ENCODE measurements at places on chromosomes 1 and 21.

GRCh38 chr1:77756052-77756754 lies 3.4 kb downstream of the USP33 start:
- DNase-seq, result no peak

DNA sequence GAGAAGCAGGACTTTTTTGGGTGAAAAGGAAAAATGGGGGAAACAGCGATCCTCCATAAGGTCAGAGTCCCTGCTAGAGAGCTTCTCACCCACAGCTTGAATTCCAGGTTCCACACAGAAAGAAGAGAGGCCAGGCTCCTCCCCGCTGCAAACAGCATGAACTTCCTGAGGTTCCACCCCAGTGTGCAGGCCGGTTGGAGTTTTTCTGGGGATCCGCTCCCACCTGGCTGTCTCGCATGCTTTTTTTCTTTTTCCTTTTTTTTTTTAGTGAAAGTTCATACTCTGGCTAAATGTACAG lies 595.1 kb upstream of the ZP4 start:
- no peak for DNase-seq

GRCh38 chr1:152506899-152507498 lies 3.6 kb upstream of the LCE5A start:
- no peak for DNase-seq

DNA sequence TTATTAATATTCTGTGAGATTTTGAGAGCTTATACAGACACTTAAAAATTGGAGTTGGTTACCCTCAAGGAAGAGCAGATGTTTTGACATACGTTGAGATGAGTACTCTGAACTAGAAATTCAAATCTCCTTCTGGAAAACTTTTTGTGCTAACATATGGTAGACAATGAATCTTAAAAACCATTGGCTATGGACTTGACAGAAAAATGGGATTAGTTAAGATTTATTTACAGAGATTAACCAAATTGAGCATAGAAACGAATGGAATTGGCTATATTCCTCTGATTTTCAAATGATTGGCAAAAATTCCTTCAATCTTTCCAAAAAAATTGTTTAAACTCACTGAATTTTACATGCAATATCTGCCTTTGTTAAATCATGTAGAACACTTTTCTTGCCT lies 1392.9 kb downstream of the BRINP3 start:
- no peak for DNase-seq

DNA sequence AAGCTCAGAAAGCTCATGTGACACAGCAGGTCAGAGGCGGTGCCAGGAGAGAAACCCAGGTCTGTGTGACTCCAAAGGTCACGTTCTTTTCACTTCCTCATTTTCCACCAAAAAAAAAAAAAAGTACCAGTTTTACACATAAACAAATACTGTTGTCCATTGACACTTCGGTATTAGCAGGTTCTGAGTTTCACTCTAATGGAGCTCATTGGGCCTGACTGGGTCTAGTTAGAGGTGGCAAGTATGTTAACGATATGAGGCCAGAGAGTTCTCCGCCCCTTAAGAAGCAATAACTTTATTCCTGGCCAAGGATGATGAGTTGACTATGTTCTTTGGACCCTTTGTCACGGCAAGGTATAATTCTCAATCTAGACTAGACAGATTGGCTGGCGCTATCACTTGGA lies 30.0 kb upstream of the SDE2 start:
- DNase-seq, result no peak

DNA sequence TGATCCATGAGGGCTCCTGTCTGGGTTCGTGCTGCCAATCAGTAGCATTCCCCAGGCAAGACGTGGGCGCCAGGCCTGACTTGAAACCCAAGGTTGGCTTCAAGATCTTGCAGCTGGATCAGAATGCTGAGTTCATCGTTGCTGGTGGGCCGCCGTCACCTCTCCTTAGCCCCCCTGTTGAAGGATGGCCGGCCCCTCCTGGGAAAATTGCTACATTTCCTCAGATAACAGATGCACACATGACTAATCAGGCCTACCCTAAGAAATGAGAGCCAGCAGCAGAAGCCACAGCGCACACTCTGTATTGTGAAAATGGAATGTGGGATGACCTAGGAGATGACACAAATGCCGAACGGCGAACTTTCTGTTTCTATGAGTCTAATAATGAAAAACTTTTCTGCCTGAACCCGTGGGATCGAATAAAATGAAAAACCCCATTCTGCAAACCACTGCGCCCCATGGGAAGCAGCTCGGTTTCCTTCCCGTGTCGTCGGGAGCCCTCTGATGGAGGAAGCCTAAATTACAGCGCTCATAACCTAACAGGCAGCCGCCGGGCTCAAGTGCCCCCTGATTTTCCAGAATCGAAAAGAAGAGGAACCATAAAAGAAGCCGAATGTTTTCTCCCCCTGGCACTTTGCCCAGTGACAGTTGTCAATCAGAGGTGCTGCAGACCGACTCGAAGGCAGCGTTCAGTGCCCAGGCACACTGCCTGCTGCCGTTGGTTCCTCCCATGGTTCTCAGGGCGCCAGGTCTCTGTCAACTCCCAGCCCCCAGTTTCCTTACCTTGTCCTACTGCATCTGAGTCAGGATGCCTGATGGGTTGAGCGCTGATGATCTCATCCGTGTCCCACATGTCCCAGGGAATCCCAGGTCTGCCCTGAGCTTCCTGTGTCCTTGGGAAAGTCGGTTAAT lies 38.2 kb upstream of the H6PD start:
- DNase-seq, result peak; percentile 78

GRCh38 chr1:115595279-115596079 lies 46.3 kb upstream of the VANGL1 start:
- peak; percentile 87 for DNase-seq

DNA sequence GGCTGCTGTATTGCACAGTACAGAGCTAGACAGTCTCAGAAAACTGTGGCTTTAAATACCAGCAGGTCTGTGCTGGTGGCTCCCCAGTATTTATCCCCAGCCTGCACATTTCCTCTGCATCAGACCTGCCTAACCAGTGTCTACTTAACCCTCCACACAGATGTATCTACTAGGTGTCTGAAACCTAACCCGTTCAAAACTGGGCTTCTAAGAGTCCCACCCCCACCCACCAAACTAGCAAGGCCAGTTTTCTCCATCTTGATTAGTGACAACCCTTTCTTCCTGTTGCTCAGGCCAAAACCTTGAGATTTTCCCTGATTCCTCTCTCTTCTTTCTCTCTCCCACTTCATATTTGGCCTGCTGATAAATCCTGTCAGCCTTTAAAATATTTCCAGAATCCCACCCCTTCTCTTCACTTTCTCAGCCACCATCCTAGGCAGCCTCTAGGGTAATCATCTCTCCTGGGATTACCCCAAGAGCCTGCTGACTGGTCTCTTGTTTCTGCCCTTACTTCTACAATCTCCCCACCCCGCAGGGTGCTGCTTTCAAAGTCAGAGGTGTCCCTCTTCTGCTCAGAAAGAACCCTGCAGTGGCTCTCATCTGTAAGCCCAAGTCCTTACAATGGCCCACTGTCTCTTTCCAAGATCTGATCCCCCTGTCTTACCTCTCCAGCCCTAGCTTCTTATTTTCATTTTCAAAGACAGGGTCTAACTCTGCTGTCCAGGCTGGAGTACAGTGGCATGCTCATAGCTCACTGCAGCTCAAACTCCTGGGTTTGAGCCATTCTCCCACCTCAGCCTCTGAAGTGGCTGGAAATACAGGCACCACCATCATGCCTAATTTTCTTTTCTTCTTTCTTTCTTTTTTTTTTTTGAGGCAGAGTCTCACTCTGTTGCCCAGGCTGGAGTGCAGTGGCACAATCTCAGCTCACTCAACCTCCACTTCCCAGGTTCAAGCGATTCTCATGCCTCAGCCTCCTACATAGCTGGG lies 45.2 kb downstream of the H3-3A start:
- DNase-seq, result no peak

- no peak for DNase-seq
Measured at GRCh38 chr1:66343569-66344325, 190.2 kb upstream of the SGIP1 start.

DNA sequence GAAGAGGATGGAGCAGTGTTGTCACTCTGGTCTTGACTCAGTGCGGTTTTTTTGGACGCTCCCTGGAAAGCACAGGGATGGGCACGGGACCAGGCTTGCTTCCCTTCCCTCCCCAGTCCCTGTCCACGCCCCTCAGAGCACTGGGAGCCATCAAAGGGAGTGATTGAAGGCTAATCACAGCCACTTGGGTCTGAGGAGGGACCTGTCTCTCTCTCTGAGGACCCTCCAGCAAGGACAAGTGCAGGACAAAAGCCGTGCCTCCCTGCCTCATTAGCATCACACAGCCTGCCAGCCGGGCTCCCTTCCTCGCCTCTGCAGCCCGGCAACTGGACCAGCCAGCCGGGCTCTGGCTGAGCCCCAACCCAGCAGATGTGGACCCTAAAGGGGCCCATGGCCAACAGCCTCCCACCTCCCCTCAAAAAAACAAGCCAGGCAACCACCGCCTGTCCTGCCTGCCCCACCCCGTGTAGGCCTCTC lies 18.6 kb upstream of the PDZK1IP1 start:
- peak; percentile 52 for DNase-seq

Measured in upper lobe of right lung (tissue), 1 donor.